ENCODE measurements at places on chromosomes 7 and 10.

- no peak for DNase-seq
Observed at GRCh38 chr10:7033031-7033430, 377.8 kb downstream of the SFMBT2 start.

DNA sequence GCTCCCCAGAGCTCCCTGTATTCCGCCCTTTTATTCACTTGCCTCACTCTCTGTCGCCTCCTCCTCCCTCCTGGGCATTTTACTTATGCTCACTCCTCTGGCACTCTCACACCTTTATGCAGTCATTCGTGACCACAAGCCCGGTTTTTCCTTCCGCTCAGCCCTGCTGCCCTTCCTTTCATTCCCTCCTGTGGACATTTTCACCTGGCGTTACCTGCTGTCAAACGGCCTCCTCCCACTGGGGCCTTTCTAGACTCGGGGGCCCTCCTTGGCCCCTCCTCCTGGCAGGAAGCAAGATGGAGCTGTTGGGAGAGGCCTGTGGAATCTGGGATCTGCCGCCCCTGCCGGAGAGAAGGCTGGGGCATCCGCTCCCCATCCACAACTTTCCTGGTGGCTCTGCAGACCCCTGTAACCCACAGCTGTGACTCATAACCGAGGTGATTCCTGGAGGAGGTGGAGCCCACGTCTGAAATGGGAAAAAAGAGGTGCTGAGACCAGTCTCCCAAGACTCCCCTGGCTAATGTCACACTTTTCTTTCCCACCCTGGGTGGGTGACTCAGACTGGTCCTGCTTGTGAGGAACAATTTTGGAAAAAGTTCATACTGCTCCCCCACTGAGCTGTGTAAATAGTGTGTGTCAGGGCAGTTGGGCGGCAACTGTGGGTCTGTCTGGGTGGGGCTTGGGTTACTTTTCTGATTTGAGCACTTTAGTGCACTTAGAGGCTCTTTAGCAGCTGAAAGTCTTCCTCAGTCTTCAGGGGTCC, 1.2 kb downstream of the VCL start:
- peak; percentile 39 for DNase-seq

DNA sequence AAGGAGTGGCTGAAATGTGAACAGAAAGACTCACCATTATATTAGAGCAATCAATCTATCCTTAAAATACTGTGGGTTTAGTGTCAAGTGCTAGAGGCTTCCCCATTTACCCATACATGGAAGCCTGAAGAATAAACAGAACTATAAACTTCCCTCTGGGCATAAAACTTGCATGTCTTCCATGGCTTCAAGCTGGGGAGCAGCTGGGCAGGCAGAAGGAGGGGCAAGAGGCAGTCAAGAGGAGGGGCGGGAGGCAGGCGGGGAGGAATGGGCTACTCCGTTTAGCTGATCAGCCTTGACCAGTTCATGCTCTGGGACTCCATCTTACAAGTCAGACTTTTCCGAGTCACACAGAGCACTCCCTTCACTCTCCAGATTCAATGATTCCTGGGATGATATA, 3.5 kb upstream of the PRSS1 start:
- DNase-seq, result no peak

DNA sequence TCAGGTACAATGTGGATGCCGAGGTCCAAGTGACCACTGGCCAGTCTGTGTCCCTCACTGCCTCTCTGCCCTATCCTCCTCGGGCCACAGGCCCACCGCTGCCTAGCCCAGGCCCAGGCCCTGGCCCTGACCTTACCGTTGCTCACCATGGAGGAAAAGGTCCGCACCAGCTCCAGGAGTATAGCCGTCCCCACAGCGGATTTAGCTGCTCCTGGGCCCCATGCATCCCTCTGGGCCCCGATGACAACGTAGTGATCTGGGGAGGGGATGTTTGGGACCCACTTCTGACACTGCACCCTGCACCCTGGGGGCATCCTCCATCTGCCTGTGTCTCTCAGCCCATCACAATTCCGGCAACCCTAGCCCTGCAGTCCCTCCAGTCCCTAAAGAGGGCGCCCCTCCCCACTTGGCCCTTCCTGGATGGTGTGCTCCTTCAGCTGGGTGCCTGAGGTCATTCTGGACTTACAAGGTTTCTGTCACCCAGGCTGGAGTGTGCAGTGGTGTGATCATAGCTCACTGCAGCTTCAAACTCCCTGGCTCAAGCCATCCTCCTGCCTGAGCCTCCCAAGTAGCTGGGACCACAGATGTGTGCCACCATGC, 12.1 kb downstream of the TFR2 start:
- no peak for DNase-seq

DNA sequence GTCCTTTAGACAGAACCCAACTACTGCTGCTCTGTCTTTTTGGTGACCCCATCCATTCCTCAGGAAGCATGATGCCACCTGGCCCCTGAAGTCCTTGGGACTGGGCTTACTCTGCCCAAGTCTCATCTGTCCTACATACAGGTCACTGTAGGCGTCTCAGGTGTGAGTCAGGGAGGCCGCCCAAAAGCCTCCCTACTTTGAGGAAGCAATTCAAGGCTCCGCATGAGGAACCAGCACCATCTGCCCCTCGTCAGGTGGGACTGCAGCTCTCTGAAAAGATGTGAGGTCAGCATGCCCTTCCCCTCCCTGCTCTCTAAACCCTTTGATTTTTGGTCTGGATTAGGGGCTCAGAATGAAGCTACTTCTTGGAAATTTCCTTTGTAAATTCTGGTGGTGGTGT, 354.8 kb downstream of the CXCL12 start:
- DNase-seq, result peak; percentile 39

- DNase-seq, result no peak
Observed at GRCh38 chr7:140136073-140136472, 40.7 kb downstream of the KDM7A start.

GRCh38 chr10:77608281-77608680, 29.3 kb downstream of the KCNMA1 start:
- no peak for DNase-seq

DNA sequence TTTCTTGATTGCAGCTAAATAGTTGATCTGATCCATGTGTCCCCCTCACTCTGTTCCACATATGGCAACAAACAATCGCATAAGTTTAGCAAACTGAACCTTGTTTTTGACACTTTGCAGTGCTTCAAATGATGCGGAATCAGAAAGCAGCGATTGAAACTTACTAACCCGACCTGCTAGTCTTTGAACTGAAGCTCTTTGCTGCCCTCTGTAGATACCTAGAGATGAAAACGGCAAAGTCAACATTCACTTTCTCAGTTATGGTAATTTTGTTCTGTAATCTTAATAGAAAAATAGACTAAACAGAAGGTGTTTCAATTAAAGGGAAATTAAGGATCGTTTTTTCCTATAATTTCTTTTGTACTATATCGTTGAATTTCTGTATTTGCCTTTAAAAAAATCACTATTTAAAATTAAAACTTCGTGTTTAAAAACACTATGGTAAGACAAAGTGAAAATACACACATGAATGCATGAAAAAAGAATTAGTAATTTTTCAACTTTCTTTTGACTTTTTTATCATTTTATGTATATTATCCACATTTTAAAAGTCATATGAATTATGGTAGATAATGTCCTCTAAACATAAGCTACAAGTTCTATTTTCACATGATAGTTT, 276.5 kb downstream of the MAGI2 start:
- no peak for DNase-seq

GRCh38 chr7:121002757-121003200, 14.3 kb downstream of the CPED1 start:
- DNase-seq, result no peak

GRCh38 chr10:85139124-85139523, 810.7 kb downstream of the CCSER2 start:
- DNase-seq, result no peak

DNA sequence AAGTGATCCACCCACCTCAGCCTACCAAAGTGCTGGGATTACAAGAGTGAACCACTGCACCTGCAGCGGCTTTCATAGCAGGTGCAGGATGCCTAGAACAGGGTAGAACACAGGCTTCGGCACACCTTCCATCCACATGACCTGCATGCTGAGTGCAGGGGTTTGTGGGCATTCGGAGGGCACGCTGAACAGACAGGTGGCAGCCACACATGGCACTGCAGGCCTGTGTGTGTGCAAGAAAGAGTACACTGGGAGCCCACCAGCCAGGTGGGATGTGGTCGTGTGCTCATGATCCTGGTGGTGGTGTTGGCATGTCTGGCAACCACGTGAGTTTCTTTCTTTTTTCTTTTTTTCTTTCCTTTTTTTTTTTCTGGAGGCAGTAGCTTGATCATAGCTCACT, 38.4 kb downstream of the GRID2IP start:
- no peak for DNase-seq

DNA sequence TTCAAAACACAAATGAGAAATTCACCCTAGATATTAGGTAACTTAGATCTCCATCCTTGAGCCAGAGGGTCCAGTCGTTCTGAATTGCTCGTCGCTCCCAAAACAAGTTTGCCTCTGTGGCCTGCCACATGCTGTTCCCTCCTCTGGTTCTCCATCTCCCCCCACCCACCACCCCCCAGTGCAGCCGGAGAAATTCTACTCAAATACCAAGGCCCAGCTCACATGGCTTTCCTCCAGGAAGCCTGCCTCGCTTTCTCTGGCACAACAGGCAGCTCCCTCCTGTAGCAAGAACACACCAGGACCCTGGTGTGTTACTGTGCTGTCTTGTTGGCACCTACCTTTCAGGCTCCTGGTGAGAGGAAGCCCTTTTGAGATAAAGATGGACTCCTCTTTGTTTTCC, 52.7 kb upstream of the C10orf90 start:
- DNase-seq, result no peak

- DNase-seq, result no peak
Observed at GRCh38 chr10:53003094-53003493, 230.5 kb upstream of the MBL2 start.

- DNase-seq, result no peak
Observed at GRCh38 chr10:83539528-83540308, 599.6 kb upstream of the GHITM start.

- no peak for DNase-seq
Observed at GRCh38 chr10:71769279-71769823, 4.0 kb downstream of the VSIR start.

- no peak for DNase-seq
Observed at GRCh38 chr10:129758207-129759021, 205.7 kb downstream of the EBF3 start.

DNA sequence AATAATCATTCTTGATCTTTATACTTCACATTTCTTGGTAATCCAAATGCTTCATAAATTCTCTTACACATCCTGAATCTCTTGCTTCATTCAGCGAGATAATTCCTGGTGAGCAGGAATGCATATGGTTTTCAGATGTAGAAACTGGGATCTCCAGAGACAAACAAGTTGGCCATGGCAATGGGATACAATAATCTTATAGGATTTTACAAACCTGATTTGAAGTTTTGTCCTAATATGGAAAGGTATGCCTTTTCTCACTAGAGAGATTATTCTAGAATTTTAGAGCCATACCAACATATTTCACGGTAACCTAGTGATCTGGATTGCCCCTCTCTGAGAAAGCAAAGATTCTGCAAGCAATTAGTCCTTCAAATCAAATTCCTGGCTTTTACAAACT, 13.1 kb upstream of the TRDMT1 start:
- no peak for DNase-seq

GRCh38 chr7:133790911-133791310, 336.2 kb upstream of the LRGUK start:
- no peak for DNase-seq

GRCh38 chr7:7032221-7032620, 150.1 kb upstream of the C1GALT1 start:
- no peak for DNase-seq

DNA sequence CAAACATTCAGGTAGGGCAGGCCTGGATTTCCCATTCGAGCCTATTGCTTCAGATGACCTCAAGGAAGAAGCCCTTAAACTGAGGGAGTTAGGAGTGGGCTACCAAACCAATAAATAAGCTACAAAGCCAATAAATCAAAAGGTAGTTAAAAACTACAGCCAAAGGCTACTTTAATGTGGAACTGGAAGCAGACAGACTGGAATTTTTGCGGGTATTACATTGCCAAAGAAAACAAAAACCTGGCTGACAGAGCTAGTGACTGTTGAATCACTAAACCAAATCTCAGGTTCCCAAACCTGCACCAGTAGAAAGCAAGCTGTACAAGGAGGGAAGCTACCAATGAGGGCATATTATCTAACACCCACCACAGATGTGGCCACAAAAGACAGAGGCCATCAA, 315.6 kb downstream of the GRM8 start:
- DNase-seq, result no peak

DNA sequence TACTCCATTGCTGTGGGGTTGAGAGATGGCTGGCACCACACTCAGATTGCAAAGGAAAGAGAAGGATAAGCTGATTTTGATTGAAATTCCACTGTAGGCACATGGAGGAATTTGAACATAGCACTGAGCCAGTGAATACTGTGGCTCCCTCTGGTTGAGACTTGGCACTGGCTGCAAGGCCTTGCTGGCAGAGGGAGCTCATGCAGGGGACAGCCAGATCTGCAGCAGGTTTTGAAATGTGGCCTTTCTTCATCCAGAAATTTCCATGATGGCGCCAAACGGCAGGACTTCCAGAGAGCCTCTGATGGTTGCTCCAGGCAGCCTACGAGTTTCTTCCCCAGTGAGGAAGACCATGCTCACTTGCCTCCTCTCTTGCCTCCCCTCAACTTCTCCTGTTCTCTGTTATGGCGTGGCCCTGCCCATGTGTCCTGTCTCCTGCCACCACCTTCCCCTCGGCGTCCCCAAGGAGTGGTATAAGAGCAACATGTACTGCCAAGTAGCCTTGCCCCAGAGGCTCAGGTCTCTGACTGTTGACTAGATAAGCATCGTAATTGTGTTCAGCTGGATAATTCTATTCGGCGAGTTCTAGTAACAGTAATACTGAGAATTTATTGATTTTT, 265.6 kb downstream of the CCDC3 start:
- DNase-seq, result no peak

GRCh38 chr10:60570896-60571295, 181.2 kb upstream of the ANK3 start:
- DNase-seq, result no peak

DNA sequence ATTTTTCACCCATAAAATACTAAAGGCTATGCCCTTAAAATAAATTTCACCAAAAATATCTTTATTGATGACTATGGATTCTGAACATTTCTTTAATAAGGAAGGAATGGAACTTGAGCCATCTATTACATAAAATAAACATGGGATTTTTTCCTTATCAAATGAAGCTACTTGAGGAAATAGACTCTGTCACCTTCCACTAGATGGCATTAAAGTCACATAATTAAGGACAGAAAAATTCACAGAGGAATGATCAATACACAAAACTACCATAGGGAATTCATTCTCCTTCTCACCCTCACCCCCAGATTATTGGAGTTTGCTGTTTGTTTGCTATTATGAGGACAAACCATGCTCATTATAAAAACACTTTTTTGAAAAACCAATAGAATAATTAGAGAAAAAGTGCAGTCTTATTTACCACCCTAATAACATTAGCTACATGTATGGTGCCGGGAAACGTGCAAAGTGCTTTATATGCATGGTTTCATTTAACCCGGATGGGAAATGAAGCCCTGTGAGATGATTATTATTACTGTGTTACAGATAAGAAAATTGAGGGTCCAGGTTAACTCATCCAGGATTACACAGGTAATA, 21.1 kb upstream of the FOXI2 start:
- DNase-seq, result no peak

- DNase-seq, result no peak
Observed at GRCh38 chr10:100482834-100483185, 20.0 kb downstream of the WNT8B start.

- no peak for DNase-seq
Observed at GRCh38 chr7:51455513-51455912, 138.9 kb upstream of the COBL start.

- DNase-seq, result no peak
Observed at GRCh38 chr10:80526742-80527141, 11.0 kb upstream of the SH2D4B start.

Measured in activated T-cell treated with anti-CD3 and anti-CD28 coated beads, Interleukin-2, amount 50 U/mL, for 24 hours (primary cell).